WTC11 (cell line): ENCODE measurements at places on chromosomes 4 and X.

- H3K27me3 ChIP-seq = no peaks in the 10 kb centered on the region
- no peak overlapping the region for H3K4me3 ChIP-seq
- H3K4me1 ChIP-seq = no peaks in the 10 kb centered on the region
- H3K36me3 ChIP-seq = peaks cover 8% of the 10 kb centered on the region
These were observed 34.3 kb downstream of the KANTR start for GRCh38 chrX:53128097-53128749.

GRCh38 chr4:93746031-93746430, 82.5 kb upstream of the ATOH1 start:
- DNase-seq = no peak
- H3K4me3 ChIP-seq = no peak overlapping the region
- no peaks in the 10 kb centered on the region for H3K27me3 ChIP-seq
- no peaks in the 10 kb centered on the region for H3K36me3 ChIP-seq

DNA sequence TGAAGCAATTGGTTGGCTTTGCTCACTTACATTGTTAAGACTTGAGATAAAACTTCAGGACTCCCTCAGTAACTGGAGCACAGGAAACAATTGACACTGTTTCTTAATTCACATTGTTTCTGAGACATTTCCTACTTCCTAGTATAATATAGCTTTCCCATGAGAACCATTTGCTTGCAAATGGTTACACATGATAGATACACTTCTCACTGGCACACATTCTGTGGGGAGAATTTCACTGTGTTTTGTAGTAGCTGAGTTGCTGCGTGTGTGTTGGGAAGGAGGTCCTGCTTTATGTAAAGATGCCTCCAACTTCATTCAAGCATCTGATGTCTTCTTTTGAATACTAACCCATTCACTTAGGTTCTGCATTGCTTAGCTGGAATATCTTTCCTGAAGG, 85.3 kb upstream of the SLC4A4 start:
- DNase-seq = no peak
- no peaks in the 10 kb centered on the region for H3K36me3 ChIP-seq
- no peak overlapping the region for H3K27ac ChIP-seq
- no peaks in the 10 kb centered on the region for H3K27me3 ChIP-seq

DNA sequence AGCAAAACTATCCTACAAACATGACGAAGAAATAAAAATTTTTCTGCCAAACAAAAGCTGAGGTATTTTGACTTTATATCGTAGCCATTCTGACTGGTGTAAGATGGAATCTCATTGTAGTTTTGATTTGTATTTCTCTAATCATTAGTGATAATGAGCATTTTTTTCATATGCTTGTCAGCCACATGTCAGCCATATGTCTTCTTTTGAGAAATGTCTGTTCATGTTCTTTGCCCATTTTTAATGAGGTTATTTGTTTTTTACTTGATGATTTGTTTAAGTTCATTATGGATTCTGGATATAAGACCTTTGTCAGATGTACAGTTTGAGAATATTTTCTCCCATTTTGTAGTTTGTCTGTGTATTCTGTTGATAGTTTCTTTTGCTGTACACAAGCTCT, 24.5 kb downstream of the F8A2 start:
- no peaks in the 10 kb centered on the region for H3K27me3 ChIP-seq
- no peak overlapping the region for H3K27ac ChIP-seq
- no peaks in the 10 kb centered on the region for H3K4me1 ChIP-seq
- DNase-seq = no peak
- no peak overlapping the region for H3K4me3 ChIP-seq

- H3K4me3 ChIP-seq = no peak overlapping the region
- peaks cover 23% of the 10 kb centered on the region for H3K4me1 ChIP-seq
- H3K27me3 ChIP-seq = no peaks in the 10 kb centered on the region
- no peak for DNase-seq
- H3K27ac ChIP-seq = no peak overlapping the region
These were observed 302.1 kb downstream of the KCTD8 start for GRCh38 chr4:44146516-44146915.

GRCh38 chr4:70932984-70933383, 30.8 kb downstream of the MOB1B start:
- H3K36me3 ChIP-seq = peaks cover 14% of the 10 kb centered on the region; the same call in 1 of the 2 replicates
- no peaks in the 10 kb centered on the region for H3K27me3 ChIP-seq
- peaks cover 12% of the 10 kb centered on the region for H3K4me1 ChIP-seq
- H3K4me3 ChIP-seq = no peak overlapping the region
- no peak for DNase-seq
- H3K27ac ChIP-seq = no peak overlapping the region

DNA sequence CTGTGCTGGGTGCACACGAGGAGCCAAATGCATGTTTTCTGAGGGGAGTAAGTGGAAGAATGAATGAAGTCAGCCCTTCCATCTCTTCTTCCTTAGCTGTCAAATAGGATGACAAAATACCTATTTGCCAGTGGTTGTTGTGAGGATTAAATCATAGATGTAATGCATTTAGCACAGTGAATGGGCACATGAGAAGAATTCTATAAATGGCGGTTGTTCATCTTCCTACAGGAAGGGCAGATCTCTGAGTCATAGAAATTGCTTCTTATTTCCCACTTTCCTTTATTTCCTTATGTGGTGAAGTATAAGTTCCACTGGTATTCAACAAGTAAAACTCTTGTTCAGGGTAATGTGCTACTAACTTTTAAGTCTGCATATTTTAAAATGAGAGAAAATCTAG, 83.1 kb downstream of the SORBS2 start:
- DNase-seq = no peak
- peaks cover 30% of the 10 kb centered on the region for H3K4me1 ChIP-seq
- no peaks in the 10 kb centered on the region for H3K27me3 ChIP-seq
- no peak overlapping the region for H3K4me3 ChIP-seq
- H3K27ac ChIP-seq = no peak overlapping the region

- no peak for DNase-seq
- H3K36me3 ChIP-seq = no peaks in the 10 kb centered on the region
- H3K4me3 ChIP-seq = no peak overlapping the region
- H3K27me3 ChIP-seq = no peaks in the 10 kb centered on the region
- no peak overlapping the region for H3K27ac ChIP-seq
These were observed 89.2 kb downstream of the CHRDL1 start for GRCh38 chrX:110706446-110706845.

- H3K4me1 ChIP-seq = peaks cover 9% of the 10 kb centered on the region; the same call in 1 of the 2 replicates
- H3K4me3 ChIP-seq = no peak overlapping the region
- DNase-seq = no peak
- no peaks in the 10 kb centered on the region for H3K36me3 ChIP-seq
- peaks cover 4% of the 10 kb centered on the region for H3K27me3 ChIP-seq
- no peak overlapping the region for H3K27ac ChIP-seq
These were observed 49.5 kb downstream of the AMELX start for GRCh38 chrX:11342673-11343072.

GRCh38 chr4:3452376-3452775, 10.6 kb downstream of the HGFAC start:
- H3K36me3 ChIP-seq = peaks cover 15% of the 10 kb centered on the region
- no peak overlapping the region for H3K27ac ChIP-seq
- peaks cover 51% of the 10 kb centered on the region for H3K27me3 ChIP-seq
- no peak overlapping the region for H3K4me3 ChIP-seq
- DNase-seq = peak; percentile 48
- no peaks in the 10 kb centered on the region for H3K4me1 ChIP-seq
